Glutamatergic neuron (in vitro differentiated cells): ENCODE measurements at places on chromosomes 7 and 10. TPM values are rescaled to one million over a fixed set of nuclear protein-coding genes. Genes with fewer than 3 reads are reported as not detected.

- no peak for DNase-seq
Measured at GRCh38 chr7:2734084-2734686, 46.2 kb downstream of the AMZ1 start.

PTPRZ1 gene
- 11.4 TPM for total RNA-seq

DNA sequence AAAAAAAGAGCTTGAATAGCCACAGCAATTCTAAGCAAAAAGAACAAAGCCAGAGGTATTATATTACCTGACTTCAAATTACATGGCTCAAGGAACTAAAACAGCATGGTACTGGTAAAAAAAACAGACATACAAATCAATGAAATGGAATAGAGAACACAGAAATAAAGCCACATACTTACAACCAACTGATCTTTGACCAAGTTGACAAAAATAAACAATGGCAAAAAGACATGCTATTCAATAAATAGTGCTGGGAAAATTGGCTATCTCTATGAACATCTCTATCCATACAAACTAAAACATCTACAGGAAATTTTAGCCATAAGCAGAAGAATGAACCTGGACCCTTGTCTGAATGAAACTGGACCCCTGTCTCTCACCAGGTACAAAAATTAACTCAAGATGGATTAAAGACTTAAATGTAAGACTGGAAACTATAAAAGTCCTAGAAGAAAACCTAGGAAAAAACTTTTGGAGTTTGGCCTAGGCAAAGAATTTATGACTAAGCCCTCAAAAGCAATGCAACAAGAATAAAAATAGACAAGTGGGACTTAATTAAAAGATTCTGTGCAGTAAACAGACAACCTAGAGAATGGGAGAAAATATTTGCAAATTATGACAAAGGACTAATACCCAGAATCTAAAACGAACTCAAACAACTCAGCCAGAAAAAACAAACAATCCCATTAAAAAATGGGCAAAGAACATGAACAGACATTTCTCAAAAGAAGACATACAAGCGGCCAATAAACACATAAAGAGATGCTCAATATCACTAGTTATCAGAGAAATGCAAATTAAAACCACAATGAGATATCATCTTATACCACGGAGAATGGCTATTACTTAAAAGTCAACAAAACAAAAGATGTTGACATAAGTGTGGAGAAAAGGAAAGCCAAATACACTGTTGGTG lies 72.8 kb upstream of the DDC start:
- DNase-seq, result no peak

- DNase-seq, result no peak
Measured at GRCh38 chr10:86163522-86164173, 202.9 kb downstream of the GRID1 start.

DNA sequence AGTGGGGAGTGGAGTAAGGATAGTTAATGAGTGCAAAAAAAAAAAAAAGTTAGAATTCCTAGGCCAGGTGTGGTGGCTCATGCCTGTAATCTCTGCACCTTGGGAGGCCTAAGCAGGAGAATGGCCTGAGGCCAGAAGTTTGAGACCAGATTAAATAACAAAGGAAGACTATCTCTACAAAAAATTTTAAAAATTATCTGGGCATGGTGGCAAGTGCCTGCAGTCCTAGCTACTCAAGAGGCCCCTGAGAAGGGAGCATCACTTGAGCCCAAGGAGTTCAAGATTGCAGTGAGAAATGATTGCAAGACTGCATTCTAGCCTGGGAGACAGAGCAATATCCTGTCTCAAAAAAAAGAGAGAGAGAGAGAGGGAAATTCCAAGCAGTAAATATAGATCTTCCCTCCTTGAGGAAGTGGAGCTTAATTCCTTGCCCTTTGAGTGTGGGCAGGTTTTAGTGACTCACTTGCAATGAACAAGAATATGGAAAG lies 19.5 kb upstream of the CSTF2T start:
- no peak for DNase-seq

TMEM229A gene
- total RNA-seq, result not detected

GRCh38 chr7:100190048-100190711 lies 12.5 kb downstream of the STAG3 start:
- DNase-seq, result no peak

ITIH5 gene
- total RNA-seq, result 0.29 TPM

SNCG gene
- 431 TPM for total RNA-seq

- no peak for DNase-seq
Measured at GRCh38 chr7:17986851-17987250, 40.8 kb downstream of the PRPS1L1 start.

DNA sequence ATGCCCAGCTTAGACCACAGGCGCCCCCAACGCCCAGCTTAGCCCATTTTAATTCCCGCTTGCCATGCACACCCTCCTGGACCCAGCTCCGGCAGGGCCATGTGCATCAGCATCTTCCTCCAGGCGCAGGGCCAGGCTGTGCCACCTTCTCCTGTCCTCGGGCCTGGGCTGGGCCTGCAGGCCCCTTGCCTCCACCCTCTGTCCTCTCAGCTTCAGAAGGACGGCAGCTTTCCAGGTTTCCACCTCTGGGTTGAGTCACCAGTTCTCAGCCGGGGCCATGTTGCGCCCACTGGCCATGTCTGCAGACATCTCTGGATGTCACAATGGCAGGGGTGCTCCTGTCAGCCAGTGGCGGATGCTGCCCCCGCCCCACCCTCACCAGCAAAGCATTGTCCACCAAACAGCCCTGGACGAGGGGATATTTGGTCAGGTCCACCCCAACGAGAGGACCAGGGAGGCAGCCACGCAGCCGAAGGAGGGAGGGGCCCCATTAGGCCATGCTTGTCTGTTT lies 59.1 kb upstream of the NKX6-2 start:
- DNase-seq, result no peak

MBL2 gene
- not detected for total RNA-seq

- no peak for DNase-seq
Measured at GRCh38 chr10:43622038-43622437, 15.8 kb downstream of the ZNF485 start.

AMPH gene
- total RNA-seq, result 9.4 TPM

DNA sequence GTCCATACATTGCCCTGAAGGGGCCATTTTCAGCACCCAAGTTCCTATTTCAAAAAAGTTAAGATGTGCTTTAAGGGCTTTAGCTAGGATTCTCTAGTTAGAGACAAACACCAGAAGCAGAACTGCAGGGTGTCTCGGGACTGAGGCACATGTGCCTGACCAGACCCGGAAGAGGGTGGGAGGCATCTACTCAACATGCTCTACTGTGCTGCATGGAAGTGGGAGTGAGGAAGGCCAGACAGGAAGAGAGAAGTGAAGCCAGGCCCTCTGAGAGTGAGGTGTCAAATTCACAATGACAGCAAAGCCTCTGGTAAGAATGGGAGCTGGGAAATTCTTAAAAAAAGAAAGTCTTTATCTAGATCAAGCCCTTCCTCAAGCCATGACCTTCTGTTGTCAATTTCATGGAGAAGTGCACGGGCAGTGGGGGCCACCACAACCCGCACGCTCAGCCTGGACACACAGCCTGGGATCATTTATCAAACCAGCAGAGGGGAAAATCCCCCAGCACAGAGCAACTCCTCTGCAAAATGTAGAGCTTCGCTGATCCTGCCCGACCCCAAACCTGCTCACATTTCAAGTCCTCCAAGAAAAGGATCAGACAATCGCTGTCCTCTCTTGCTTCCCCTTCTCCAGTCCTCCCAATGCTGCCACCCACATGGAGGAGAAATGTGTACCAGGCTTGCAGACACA lies 38.7 kb downstream of the PLXNA4 start:
- no peak for DNase-seq

SEMA3A gene
- 16.3 TPM for total RNA-seq

DNA sequence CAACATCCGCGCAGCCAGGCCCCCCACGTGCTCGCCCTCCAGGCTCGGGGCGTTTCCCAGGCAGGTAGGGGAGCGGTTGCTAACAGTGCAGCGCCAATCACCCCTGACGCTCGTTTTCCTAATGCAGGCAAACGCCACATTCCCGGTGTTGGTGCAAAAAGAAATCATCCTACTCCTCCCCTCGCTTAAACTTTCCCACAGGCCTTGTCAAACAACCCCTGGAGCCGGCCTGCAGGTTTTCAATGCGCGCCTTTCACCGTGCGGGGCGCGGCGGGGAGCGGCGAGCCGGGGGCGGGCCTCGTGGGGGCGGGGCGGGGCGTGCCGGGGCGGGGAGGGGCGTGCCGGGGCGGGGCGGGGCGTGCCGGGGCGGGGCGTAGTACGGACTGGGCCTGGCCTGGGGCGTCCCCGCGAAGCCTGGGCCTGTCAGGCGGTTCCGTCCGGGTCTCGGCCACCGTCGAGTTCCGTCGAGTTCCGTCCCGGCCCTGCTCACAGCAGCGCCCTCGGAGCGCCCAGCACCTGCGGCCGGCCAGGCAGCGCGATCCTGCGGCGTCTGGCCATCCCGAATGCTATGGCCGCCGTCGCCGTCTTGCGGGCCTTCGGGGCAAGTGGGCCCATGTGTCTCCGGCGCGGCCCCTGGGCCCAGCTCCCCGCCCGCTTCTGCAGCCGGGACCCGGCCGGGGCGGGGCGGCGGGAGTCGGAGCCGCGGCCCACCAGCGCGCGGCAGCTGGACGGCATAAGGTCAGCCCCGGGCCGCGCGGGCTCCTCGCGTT lies at the start of gene ECHDC3:
Gene ECHDC3 (plus strand): TSS at position 374 of the 770 bp plus-strand sequence. CDS start 195 bp downstream, at position 569.
- peak; percentile 58 for DNase-seq

C10orf67 gene
- not detected for total RNA-seq

DNA sequence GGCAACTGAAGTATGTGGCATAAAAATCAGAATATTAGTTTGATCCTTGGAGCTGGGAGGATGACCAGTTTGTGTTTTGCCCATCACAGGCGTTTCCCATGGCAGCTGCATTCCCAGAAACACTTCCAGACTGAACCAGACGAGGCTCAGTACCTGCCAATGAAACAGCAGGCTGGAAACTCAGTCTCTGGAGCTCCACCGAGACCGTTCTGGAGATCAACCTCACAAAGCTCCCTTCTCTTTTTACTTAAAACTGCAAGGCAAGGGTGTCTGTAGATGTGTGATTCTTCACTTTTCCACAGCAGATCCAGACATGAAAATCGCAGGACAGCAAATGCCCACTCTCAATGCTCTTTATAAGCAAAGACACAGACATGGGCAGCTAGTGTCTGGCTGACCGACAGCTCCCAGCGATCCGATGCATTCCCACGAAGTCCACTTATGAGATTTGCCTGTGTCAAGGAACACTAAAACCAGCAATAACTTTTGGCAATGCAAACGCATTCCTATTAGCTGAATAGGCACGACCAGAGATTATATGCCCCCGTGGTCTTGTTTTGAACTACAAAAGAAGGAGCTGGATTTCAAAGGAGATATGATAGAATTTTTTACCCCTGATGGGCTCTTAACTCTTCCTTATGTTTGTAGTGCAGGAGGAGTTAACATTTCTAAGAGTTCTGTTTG lies 72.6 kb downstream of the ADAM12 start:
- DNase-seq, result no peak

GRCh38 chr7:122802301-122802751 lies 83.9 kb downstream of the CADPS2 start:
- DNase-seq, result no peak

ZNF282 gene
- total RNA-seq, result 22.9 TPM

- DNase-seq, result no peak
Measured at GRCh38 chr7:51256209-51256781, 60.3 kb downstream of the COBL start.

GRCh38 chr10:46557319-46558121 lies 1.1 kb upstream of the GPRIN2 start:
- no peak for DNase-seq

RBP3 gene
- not detected for total RNA-seq

DNA sequence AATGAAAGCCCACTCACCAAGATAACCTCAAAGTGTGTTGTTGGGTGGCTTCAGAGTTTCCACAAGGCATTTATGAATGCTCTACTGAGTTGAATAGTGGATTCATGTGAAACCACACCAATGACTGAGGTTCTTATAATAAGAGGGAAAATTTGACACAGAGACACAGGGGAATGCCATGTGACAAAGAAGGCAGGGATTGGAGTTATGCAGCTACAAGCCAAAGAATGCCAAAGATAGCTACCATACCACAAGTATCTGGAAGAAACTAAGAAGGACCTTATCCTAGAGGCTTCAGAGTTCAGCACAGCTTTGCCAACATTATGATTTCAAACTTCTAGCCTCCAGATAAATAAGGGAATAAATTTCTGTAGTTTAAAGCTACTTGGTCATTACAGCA lies 68.0 kb upstream of the PCDH15 start:
- no peak for DNase-seq

GRCh38 chr7:70571961-70572360 lies 560.0 kb upstream of the GALNT17 start:
- no peak for DNase-seq

GRCh38 chr10:85921789-85922188 lies 444.8 kb downstream of the GRID1 start:
- no peak for DNase-seq

GRCh38 chr7:26179826-26180497 lies 20.6 kb downstream of the HNRNPA2B1 start:
- no peak for DNase-seq

GRCh38 chr7:42340436-42340835 lies 103.4 kb upstream of the GLI3 start:
- DNase-seq, result no peak

DNA sequence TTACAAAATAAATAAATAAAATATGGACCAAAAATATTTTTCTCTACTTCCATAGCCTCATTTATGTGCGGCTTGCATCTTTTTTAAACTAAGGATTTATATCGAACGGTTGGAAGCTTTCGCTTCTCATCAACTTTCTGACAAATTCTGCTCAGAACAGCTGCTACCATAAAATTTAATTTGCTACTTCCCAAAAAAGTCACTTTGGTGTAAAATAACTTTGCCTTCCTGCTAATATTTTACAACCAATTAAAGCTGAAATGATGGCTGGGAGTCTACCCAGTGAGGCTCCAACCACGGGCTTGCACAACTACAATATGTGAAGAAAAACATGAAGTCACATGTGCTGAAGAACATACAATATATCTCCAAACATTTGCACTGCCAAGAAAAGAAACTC lies 253.1 kb upstream of the NEBL start:
- DNase-seq, result no peak

DNA sequence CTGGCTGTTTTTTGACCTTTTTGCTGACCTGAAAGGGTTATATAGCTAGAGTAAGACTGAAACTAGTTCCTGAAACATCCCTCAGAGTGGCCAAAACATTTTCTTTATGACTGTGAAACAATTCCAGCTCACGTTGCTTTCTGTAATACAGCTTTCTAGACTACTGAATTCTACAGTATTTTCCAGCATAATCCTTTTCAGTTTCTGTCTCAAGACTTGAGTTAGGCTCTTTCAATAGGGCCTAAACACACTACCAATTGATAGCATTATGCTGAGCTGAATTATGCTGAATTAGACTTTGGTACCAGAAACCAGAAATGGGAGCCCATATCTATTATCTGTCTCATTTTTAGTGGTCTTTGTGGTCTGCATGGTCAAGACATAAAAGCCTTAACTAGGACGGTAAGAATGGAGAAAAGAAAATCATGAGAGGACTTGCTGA lies 72.6 kb downstream of the EPDR1 start:
- no peak for DNase-seq

- no peak for DNase-seq
Measured at GRCh38 chr10:17452060-17452841, 2.1 kb downstream of the ST8SIA6 start.

DNA sequence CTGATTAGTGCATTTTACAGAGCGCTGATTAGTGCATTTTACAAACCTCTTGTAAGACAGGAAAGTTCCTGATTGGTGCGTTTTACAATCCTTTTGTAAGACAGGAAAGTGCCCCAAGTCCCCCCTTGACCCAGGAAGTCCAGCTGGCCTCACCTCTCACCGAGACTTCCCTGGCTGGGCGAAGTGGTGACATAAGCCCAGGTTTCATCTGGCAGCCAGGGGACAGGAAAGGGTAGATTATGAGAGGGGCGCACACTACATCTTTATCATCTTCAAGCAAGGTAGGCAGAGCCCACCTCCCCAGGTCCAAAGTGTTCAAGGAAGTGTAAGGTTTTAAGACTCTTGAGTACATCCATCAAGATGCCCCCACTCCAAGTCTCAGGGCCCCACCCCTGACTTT lies 5.5 kb upstream of the GDF10 start:
- no peak for DNase-seq
